Activated B cell treated with CpG ODN at 0.5 μM for 24 hours (primary cell): ENCODE measurements at places on chromosomes 11 and 22.

DNA sequence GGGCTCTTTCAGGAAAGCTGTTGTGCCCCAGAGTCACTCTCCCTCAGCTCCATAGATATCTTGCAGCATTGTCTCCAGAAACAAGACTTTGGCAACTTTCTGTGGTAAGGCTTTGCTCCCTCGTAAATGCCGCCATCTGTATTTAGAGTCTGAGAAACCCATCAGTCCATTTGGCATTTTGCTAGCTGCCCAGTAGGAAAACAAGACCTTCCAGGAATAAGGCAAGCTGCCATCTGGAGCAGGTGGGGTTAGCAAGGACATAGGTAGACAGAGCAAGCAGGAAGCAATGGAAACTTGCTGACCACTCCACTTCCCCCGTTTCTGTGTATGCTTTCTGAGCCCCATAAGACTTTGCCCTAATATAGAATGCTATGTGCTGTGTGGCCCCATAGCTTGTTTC lies 131.9 kb downstream of the SPATA19 start:
- no peak for DNase-seq

- no peak for DNase-seq
Observed at GRCh38 chr11:2325719-2326118, 23.9 kb downstream of the TSPAN32 start.

DNA sequence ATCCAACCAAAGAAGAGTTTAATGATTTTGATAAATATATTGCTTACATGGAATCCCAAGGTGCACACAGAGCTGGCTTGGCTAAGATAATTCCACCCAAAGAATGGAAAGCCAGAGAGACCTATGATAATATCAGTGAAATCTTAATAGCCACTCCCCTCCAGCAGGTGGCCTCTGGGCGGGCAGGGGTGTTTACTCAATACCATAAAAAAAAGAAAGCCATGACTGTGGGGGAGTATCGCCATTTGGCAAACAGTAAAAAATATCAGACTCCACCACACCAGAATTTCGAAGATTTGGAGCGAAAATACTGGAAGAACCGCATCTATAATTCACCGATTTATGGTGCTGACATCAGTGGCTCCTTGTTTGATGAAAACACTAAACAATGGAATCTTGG lies 23.9 kb downstream of the KDM4D start:
- no peak for DNase-seq

- no peak for DNase-seq
Observed at GRCh38 chr11:120462825-120463224, 48.7 kb upstream of the GRIK4 start.

GRCh38 chr11:91786097-91786496 lies 438.5 kb upstream of the FAT3 start:
- DNase-seq = no peak
